Inflammatory macrophage treated with lipopolysaccharide for 4 hours (primary cell): ENCODE measurements at places on chromosomes 1 and 21.

DNA sequence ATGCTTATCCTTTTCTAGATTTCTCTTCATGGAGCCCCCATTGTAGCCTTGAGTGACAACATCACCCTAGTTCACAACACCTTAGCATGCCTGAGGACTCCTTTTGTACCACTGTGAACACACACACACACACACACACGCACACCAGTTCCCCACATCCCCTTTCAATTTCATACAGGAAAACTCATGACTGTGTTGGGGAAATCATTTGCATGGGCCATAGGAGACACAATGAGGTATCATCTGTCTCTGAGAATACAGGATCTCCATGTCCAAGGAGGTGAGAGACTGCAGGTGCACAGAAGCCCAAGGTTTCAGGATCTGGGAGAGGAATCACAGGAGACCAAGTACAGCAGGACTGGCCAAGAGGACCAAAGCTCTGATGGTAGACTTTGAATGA, 119.7 kb downstream of the TPTE start:
- no peak for DNase-seq

DNA sequence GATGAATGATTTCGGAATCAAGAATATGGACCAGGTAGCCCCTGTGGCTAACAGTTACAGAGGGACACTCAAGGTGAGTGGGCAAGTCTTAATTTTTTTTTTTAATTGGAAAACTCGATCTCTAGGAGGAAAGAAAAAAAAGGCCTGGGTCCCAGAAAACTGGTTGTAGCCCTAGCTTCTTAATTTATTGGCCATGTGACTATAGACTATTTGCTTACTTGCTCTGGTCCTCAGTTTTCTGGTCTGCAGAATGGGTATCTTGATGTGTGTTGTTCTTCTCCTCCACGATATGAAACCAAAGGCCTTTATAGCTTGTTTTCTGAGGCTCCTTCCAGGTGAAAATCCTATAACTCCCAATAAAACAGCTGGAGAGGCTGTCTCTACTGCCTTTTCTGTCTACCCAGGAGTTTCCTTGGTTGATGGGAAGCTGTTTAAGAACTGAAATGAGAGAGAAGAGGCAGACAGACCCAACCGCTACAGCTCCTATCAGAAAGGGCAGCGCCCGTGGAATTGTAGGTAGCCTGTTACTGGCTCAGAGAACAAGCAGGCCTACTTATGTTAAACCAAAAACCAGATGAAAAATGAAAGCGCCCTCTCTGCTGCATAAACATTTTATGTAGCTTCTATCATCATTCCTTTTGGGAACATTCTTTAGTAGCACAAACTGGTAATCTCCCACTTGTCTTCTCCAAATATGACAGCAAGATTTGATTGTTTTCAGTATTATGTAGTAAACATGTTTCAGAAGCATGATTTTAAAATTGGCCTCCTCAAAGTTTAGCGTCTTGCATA, 4.5 kb downstream of the ETS2 start:
- no peak for DNase-seq

DNA sequence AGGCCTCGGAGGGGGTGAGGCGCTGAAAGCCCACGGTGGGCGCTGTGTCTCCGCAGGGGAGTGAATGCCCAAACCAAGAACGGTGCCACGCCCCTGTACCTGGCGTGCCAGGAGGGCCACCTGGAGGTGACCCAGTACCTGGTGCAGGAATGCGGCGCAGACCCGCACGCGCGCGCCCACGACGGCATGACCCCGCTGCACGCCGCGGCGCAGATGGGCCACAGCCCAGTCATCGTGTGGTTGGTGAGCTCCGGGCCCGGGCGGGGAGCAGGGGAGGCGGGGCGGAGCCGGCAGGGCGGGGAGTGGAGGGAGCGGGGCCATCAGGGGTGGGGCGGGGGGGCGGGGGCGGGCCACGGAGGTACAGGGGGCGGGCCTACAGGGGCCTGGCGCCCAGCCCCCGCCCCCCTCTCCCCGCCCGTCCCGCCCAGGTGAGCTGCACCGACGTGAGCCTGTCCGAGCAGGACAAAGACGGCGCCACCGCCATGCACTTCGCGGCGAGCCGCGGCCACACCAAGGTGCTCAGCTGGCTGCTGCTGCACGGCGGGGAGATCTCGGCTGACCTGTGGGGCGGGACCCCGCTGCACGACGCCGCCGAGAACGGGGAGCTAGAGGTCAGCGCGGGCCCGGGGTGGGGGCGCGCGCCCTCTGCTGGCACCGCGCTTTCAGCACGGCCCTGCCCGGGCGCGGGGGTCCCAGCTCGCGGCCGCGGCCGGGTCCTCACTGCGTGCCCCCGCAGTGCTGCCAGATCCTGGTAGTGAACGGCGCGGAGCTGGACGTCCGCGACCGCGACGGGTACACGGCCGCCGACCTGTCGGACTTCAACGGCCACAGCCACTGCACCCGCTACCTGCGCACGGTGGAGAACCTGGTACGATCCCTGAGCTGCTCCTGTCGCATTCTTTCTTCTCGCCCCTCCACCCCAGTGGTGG, 15.9 kb downstream of the ESPN start:
- peak; percentile 25 for DNase-seq

DNA sequence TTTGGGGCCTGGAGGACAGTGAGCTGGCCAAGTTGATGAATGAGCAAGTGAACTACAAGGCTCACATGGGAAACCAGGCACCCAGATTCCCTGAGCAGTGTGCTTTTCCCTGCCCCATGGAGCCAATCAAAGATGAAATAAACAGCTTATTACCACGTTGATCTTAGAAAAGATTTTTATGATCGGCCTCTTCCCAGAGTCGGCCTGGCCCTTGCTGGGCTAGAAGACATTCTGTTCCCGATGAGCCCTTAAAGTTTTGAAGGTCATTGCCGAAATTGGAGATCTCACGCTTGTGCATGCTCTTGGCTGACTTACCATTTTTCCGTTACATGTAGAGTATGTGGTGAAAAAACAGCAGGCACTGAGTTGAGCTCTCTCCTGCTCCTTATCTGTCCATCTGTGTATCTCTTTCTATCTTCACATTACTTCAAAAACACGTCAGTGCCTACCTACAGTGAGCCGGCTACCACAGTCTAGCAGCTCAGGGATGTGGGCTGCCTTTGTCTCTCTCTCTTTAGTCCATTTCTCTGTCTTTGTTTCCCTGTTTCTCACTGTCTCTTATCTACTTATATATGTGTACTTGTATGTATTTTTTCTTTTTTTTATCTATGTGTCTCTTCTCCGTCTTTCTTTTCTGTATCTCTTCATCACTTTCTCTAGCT, 248.8 kb upstream of the USP24 start:
- no peak for DNase-seq

- DNase-seq = no peak
These were observed 197.7 kb downstream of the GREM2 start for GRCh38 chr1:240414237-240414636.

DNA sequence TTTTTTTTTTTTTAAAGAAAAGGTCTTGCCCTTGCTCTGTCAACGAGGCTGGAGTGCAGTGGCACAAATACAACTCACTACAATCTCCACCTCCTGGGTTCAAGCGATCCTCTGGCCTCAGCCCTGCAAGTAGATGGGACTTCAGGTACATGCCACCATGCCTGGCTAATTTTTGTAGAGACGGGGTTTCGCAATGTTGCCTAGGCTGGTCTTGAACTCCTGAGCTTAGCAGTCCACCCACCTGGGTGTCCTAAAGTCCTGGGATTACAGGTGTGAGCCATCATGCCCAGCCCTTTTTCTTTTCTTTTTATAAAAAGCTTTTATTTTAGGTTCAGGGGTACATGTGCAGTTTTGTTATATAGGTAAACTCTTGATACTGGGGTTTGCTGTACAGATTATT, 47.2 kb downstream of the TLR5 start:
- DNase-seq = no peak

DNA sequence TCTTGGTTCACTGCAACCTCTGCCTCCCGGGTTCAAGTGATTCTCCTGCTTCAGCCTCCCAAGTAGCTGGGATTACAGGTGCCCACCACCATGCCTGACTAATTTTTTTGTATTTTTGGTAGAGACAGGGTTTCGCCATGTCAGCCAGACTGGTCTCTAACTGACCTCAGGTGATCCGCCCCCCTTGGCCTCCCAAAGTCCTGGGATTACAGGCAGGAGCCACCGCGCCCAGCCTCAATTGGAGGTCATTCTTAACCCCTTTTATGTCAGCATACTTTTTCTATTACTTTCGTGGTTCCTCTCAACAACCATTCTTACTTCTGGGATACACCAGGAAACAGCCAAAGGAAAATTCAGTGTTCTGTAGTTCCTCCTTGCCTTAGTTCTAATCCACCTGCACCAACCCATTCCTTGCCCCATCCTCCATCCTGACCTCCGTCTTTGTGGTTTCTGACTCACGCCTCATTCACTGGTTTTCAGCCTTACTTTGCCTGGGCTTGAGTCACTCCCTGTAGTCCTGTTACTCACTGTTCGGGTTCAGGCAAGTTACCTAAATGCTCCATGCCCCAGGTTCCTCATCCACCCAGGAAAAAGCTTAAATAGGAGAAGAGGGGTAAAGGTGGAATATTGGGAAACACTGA, 12.9 kb upstream of the BCL10 start:
- no peak for DNase-seq

DNA sequence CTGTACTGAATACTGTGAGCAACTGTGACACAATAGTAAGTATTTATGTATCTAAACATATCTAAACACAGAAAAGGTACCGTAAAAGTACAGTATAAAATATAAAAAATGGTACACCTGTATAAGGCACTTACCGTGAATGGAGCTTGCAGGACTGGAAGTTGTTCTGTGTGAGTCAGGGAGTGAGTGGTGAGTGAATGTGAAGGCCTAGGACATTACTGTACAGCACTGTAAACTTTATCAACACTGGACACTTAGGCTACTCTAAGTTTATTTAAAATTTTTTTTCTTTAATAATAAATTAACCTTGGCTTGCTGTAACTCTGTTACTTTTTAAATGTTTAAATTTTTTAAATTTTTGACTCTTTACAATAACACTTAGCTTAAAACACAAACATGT, 24.5 kb upstream of the SHCBP1L start:
- DNase-seq = no peak

DNA sequence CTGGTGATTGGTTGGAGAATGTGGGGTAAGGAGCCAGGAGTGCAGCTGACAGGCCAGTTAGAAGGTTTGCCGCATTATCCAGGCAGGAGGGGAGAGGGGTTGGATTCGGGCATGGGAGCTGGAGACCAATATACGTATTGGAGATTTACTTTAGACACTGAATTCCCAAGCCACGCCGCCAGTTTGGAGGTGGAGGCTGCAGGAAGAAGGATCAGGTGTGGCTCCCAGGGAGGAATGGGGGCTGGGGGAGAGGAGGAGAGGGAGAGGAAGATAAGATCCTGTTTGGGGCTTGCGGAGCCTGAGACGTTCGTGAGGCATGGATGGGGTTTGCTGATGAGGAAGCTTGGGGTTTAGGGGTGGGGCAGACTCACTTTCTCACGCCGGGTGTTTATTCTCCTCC, 155.1 kb upstream of the IGSF21 start:
- DNase-seq = no peak

DNA sequence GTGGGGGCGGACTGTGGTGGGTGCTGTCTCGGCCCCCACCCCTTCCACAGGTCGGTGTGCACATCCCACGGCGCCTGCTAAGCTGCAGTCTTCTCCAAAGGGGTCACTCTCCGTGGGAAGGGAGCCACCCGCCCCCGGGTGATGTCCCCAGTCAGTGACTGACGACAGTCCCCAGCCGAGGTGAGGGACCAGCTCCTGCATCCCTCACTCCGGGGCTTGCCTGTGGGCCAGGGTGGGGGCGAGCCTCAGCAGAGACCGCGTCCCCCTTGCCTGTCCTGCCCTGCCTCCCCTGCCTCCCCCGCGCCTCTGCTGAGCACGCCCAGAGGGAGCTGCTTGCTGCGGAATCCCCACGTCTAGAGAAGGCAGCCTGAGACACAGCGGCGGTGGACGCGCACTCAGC, 35.9 kb upstream of the PDE9A start:
- DNase-seq = no peak

GRCh38 chr21:32956061-32956656, 69.6 kb upstream of the OLIG2 start:
- no peak for DNase-seq

- DNase-seq = peak; percentile 11
These were observed 80.8 kb upstream of the GCLM start for GRCh38 chr1:93990010-93990409.

DNA sequence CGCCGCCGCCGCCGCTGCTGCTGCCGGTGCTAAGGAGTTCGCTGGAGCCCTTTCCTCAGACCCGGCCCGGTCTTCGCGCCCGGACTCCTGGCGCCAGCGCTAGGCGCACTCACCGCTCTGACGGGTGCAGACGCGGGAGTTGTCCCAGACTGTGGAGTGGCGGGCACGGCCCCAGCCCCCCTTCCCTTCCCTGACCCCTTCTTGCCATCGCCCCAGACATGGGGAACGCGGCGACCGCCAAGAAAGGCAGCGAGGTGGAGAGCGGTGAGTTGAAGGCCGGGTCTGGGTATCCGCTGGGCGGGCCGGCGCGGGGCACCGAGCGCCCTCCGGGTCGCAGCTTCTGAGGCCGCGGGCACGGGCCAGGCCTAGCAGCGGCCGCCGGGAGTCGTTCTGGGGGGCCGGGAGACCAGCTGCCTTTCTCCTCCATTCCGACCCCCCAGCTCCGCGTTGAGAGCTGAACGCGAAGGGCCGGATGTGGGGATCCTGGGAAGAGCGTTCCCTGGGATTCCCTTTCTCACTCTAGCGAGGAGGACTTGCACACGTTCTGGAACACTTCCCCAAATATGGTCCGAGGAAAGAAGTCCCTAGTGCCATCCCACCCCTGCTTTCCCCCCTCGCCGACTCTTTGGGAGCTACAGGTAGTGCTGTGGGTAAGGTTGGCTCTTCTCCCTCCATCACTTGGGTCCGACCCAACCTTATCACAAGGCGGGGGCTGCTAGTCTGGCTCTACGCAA, 65.8 kb upstream of the PRKACB start:
- no peak for DNase-seq

DNA sequence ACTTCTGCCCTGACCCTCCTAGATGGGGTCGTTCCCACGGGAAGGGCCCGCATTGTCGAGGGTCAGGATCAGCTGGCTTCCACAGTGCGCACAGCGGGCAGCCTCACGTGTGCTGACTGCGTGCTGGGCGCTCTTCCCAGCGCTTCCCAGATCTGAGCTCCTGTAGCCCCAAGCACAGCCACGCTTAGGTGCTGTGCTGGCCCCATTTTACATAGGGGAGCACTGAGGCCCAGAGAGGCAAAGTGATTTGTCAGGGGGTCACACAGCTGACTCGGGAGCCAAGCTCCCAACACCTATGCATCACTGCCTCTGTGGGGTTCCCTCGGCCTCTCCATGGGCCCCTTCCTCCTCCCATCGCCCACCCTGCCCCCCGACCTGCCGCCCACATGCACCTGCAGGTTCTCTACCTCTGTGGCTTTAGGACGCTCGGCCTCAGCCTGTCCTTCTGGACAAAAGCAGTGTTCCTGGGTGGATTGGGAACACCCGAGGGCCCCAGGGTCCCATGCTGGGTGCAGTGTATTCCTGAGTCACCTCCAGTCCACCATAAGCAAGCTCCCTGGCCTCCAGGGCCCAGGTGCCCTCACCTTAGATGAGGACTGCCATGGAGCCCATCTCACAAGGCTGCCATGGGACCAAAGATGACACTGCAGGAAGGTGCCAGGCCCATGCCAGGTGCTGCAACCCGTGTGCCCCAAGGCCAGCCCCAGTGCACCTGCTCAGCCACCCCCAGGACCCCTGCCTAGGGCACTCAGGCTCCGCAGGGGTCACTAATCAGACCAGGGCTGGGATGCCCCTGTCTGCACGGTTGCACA, 23.3 kb downstream of the TFF3 start:
- no peak for DNase-seq

GRCh38 chr1:18829671-18830070, 29.8 kb downstream of the TAS1R2 start:
- DNase-seq = no peak

- DNase-seq = no peak
These were observed 184.2 kb downstream of the ETS2 start for GRCh38 chr21:38989745-38990423.

- DNase-seq = peak; percentile 43
These were observed 182.1 kb downstream of the MRPL39 start for GRCh38 chr21:25425156-25425555.
